ENCODE measurements at places on chromosomes 1 and 21. TPM values are rescaled to one million over a fixed set of nuclear protein-coding genes. Genes with fewer than 3 reads are reported as not detected.

- DNase-seq = peak; percentile 46
These were observed 26.6 kb downstream of the MATN1 start for GRCh38 chr1:30696831-30697230.

GRCh38 chr1:7424352-7424890 is 346.7 kb upstream of the VAMP3 start:
- DNase-seq = peak; percentile 33

DNA sequence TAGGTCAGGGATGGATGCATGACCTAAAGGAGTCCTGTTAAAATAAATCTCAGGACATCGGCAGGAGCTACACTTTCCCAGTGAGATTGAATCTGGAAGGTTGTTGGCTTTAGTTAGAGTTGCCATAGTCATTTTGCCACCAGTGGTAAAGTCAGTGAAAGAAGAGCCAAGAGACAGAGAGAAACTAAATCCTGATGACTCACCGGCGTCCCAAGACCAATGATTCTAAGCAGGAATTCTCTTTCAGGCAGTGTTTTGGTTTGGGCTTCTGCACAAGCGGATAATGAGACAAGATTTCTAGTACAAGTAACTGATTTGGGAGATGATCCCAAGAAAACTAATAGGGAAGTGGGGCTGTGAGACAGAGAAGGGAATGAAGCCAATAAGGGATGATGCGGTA is 88.8 kb upstream of the ETS2 start:
- DNase-seq = no peak

DNA sequence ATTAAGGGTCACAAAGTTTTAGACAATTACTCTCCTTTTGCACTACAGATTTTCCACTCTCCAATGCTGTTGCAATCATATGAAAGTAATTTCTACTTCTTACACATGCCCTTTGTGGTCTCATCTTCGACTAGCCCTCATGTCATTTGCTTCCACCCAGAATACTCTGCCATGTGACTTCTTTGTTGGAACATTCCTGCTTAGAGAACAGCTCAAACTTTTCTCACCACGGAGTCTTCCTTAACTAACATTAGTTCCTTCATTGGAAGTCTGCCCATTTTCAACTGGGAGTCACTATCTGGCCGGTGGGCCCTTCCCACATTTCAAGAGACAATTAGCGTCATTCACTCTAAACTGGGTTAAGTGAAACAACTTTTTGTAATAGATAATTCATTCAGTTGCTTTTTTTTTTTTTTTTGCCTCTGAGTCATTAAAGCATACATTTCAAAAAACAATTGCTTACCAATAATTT is 142.6 kb upstream of the PALMD start:
- no peak for DNase-seq

DNA sequence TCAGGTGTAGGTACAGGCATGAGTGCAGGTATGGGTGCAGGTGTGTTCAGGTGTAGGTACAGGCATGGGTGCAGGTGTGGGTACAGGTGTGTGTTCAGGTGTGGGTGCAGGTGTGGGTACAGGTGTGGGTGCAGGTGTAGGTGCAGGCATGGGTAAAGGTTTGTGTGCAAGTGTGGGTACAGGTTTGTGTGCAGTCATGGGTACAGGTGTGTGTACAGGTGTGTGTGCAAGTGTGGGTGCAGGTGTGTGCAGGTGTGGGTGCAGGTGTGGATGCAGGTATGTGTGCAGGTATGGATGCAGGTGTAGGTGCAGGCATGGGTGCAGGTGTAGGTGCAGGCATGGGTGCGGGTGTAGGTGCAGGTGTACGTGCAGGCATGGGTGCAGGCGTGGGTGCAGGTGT is 79.4 kb upstream of the ACTL8 start:
- DNase-seq = no peak

DNA sequence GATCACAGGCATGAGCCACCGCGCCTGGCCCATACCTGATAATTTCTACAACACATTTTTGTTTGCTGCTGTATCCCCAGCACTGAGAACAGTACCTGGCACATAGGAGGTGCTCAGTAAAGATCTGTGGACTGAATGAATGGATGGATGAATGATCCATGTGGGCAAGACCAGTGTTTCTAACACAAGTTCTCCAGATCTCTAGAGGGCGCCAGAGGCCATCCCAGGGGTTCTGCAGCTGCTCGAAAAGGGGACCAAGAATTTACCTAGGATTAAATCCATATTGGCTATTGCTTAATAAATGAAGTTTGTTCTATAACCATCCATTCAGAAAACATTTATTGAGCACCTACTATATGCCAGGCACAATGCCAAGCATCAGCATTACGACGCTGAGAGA is 167.7 kb downstream of the ACTL8 start:
- no peak for DNase-seq

DNA sequence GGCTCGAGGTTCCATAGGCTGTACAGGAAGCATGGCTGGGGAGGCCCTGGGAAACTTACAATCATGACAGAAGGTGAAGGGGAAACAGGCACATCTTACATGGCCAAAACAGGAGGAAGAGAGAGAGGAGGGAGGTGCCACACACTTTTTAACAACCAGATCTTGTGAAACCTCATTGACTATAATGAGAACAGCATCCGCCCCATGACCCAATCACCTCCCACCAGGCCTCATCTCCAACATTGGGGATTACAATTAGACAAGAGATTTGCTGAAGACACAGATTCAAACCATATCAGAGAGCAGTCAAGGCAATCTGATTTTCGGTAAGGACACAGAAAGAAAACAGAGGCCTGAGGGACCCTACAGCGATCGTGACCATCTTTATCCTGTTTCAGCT is 41.7 kb downstream of the TNFRSF9 start:
- no peak for DNase-seq

CRP gene
- total RNA-seq = not detected

Data from cardiac septum (tissue), 1 donor.